ENCODE measurements at places on chromosomes 1 and 21.

DNA sequence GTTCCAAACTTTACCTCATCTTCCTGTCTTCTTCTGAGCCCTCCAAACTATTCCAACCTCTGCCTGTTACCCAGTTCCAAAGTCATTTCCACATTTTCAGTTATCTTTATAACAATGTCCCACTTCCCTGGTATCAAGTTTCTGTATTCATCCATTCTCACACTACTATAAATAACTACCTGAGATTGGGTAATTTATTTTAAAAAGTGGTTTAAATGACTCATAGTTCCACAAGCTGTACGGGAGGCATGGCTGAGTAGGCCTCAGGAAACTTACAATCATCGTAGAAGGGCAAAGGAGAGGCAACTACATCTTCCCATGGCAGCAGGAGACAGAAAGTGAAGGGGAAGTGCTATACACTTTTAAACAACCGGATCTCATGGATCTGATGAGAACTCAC is 428.5 kb upstream of the RGS18 start:
- DNase-seq, result no peak

GRCh38 chr1:70719154-70719553 is 308.1 kb downstream of the CTH start:
- DNase-seq, result no peak

- DNase-seq, result no peak
Observed at GRCh38 chr21:27466140-27466539, 499.3 kb upstream of the ADAMTS5 start.

GRCh38 chr21:35099310-35099709 is 50.2 kb upstream of the RUNX1 start:
- DNase-seq, result no peak

- no peak for DNase-seq
Observed at GRCh38 chr1:116006486-116006964, 30.2 kb downstream of the SLC22A15 start.

All from NCI-H2171 (cell line).